Right ventricle myocardium inferior (tissue), 1 donor: ENCODE measurements at places on chromosomes 7 and 10. TPM values are rescaled to one million over a fixed set of nuclear protein-coding genes. Genes with fewer than 3 reads are reported as not detected.
A peak's percentile ranks its signal among the peaks of the same experiment; 100 is the strongest.

POP7 gene
- 29.2 TPM for total RNA-seq

MSMB gene
- not detected for total RNA-seq

OR2A42 gene
- total RNA-seq = not detected

KIF11 gene
- total RNA-seq = 1.1 TPM

TRIM74 gene
- total RNA-seq = 0.81 TPM

GRID2IP gene
- not detected for total RNA-seq

BAIAP2L1 gene
- total RNA-seq = 1.6 TPM

SPDYE1 gene
- not detected for total RNA-seq

DYDC2 gene
- total RNA-seq = not detected

FGFR2 gene
- 0.70 TPM for total RNA-seq

VWC2 gene
- total RNA-seq = 8.0 TPM

STAMBPL1 gene
- total RNA-seq = 2.0 TPM

TEX36 gene
- not detected for total RNA-seq

CALML3 gene
- total RNA-seq = not detected

CYP2W1 gene
- not detected for total RNA-seq

UCMA gene
- not detected for total RNA-seq

SEC23IP gene
- 23.5 TPM for total RNA-seq

DUSP5 gene
- total RNA-seq = 6.2 TPM

AS3MT gene
- 14.6 TPM for total RNA-seq

VWDE gene
- not detected for total RNA-seq

COL28A1 gene
- total RNA-seq = 5.6 TPM

TNRC18 gene
- total RNA-seq = 34.8 TPM

LRRC18 gene
- not detected for total RNA-seq

GRCh38 chr7:15813448-15813847 lies 127.0 kb upstream of the MEOX2 start:
- no peak for DNase-seq

- peak; percentile 61 for DNase-seq
These were observed 11.0 kb downstream of the PHKG1 start for GRCh38 chr7:56081626-56082340.

DNA sequence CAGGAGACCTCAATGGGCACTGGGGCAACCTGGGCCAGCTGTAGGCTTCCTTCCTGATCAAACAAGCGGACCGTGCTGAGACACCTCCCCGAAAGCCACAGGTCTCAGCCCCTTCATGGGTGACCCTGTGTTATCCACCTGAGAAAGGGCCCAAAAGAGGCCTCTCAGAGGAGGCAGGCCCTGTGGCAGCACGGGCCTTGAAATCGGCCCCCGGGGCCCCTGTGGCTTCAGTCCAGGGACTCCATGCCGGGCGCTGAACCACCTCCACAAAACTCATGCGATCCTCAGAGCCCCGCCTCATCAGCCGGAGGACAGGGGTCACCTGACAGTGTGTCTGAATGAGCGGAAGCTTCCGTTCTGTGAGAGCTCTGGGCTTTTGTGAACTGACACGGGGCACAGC lies 307.1 kb downstream of the PAXIP1 start:
- no peak for DNase-seq

GRCh38 chr7:18003286-18003994 lies 24.2 kb downstream of the PRPS1L1 start:
- no peak for DNase-seq

GRCh38 chr7:101093906-101094305 lies 8.6 kb downstream of the TRIM56 start:
- no peak for DNase-seq

DNA sequence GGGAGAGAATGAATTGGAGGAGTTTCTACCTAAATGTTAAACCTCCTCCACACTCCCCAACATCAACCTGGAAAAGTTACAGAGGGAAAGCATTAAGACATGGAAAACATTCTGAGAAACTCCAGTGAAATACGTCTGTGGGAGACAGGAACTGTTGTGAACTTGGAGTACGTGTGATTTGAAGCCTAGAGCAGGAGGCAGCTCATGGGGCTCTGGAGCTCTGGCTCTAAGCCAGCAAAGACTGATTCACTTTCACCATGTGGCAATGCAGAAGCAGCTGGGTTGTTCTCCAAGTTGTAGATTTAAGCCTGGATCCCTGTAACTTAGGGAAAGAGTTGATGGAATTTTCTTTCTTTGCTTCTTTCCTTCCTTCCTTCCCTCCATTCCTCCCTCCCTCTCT lies 503.2 kb downstream of the NRG3 start:
- no peak for DNase-seq

- DNase-seq = no peak
These were observed 14.3 kb downstream of the GALNT17 start for GRCh38 chr7:71145906-71146901.

DNA sequence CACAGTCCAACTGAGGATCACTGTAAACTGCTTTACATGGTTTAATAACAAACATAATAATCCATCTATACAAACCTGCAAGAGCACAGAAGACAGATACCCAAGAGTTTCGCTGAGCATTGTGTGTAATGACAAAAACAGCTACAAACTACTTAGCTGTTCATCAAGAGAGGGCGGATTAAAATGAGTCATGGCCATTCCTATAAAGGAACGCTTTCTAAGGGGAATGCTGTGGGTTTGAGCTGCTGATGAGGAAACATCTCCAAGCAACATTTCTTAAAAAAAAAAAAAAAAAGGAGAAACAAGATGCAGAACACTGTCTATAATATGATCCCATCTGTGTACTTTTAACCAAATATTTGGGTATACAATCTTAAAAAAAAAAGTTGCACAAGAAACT lies 33.8 kb downstream of the VOPP1 start:
- no peak for DNase-seq

- DNase-seq = peak; percentile 45
These were observed 334.7 kb upstream of the CHRM2 start for GRCh38 chr7:136533732-136534131.

DNA sequence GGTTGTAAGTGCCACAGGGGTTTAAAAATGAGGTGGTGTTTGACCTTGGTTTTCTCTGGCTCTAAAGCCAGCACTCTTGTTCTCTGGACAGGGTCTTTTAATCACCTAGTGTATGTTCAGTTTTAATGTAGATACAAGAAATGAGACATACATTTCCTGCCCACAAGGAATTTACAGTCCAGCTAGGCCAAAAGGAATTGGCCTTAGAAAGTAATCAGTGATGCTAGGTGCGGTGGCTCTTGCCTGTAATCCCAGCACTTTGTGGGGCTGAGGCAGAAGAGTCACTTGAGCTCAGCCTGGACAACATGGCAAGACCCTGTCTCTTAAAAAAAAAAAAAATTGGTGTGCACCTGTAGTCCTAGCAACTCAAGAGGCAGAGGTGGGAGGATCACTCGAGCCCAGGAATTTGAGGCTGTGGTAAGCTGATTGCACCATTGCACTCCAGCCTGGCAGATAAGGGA lies 100.2 kb downstream of the LRMDA start:
- no peak for DNase-seq

GRCh38 chr7:69803699-69804516 lies 205.6 kb downstream of the AUTS2 start:
- DNase-seq = no peak

DNA sequence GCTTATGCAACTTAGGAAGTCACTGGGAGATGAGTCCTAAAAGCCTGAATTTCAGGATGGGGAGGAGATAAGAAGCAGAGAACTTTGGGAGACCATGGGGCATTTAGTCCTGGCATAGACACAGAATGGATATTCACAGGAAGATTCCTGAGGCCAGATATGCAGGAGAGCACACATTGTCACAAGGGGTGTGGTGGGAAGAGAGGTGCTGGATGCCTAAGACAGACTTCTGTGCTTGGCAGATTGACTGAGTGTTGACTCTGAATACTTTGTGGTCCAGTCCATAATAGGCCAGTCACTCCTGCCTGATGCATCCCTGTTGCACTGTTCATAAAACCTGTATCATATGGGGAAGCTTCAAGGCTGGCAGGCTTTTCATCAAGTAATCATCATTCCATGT lies 18.5 kb downstream of the SRI start:
- no peak for DNase-seq

GRCh38 chr10:124196659-124197058 lies 103.3 kb upstream of the CHST15 start:
- no peak for DNase-seq

GRCh38 chr10:30034433-30035137 lies 24.8 kb downstream of the JCAD start:
- no peak for DNase-seq

DNA sequence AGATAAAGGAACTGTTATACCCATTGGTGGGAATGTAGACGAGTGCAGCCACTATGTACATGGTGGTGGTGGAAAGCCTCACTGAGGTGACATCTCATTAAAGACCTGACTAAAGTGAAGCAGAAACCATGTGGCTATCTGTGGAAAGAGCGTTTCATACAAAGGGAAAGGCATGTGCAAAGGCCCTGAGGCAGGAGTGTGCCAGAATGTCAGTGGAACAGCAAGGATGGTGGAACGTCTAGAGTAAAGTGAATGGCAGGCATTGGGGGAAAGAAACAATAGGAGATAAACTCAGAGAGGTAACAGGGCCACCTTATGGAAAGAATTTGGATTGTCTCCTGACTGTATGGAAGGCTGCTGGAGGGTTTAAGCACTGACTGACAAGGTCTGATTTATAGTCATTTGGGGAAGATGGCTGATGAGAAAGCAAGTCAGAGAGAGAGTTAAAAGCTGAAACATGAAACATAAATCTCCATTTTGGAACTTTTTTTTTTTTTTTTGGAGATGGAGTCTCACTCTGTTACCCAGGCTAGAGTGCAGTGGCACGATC lies 245.7 kb downstream of the STK31 start:
- DNase-seq = no peak

DNA sequence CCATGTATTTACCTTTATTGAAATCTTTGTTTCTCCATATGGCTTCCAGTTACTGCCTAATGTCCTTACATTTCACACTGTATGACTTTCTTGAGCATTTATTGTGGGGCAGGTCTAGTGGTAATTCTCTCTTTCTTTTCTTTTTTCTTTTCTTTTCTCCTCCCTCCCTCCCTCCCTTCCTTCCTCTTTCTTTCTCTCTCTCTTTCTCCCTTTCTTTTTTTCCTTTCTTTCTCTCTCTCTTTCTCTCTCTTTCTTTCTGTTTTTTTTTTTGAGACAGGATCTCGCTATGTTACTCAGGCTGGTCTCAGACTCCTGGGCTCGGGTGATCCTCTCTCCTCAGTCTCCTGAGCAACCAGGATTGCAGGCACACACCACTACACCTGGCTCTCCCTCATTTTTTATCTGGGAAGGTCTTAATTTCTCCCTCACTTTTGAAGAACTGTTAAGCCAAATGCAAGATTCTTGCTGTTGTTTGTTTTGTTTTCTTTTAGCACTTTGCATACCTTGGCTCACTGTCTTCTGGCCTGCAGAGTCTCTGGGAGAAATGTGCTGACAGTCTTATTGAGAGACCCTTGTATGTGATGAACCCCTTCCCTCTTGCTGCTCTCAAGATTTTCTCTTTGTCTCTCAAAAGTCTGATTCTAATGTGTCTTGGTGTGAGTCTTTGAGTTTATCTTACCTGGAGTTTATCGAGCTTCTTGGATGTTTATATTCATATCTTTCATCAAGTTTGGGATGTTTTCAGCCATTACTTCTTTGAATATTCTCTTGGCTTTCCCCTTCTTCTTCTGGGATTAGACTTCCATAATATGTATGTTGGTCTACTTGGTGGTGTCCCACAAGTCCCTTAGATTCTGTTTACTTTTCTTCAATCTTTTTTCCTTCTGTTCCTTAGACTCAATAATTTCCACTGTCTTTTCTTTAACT lies 79.0 kb upstream of the CCNY start:
- no peak for DNase-seq
